ENCODE measurements at places on chromosomes 16 and 17.
A peak's percentile ranks its signal among the peaks of the same experiment; 100 is the strongest.

- H3K4me3 ChIP-seq = no peak overlapping the region
- no peaks in the 10 kb centered on the region for H3K36me3 ChIP-seq
- no peaks in the 10 kb centered on the region for H3K4me1 ChIP-seq
- H3K27ac ChIP-seq = no peak overlapping the region
These were observed 229.8 kb downstream of the CPPED1 start for GRCh38 chr16:12573730-12574383.

DNA sequence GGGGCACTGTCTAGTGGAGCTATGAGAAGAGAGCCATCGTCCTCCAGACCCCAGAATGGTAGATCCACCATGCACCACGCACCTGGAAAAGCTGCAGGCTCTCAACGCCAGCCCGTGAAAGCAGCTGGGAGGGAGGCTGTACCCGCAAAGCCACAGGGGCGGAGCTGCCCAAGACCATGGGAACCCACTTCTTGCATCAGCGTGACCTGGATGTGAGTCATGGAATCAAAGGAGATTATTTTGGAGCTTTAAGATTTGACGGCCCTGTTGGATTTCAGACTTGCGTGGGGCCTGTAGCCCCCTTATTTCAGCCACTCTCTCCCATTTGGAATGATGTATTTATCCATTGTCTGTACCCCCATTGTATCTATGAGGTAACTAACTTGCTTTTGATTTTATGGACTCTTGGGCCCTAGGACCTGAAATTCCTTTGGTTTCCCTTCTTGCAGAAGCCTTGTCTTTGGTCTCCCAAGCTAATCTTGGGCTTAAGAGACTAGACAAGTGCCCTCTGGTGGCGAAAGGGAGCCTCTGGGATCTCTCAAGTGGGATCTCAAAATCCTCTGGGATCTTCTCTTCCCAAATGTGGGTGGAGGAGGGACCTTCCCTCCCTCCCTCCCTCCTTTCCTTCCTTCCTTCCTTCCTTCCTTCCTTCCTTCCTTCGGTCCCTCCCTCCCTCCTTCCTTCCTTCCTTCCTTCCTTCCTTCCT lies 58.2 kb upstream of the HAPSTR1 start:
- no peak overlapping the region for H3K27ac ChIP-seq
- no peaks in the 10 kb centered on the region for H3K4me1 ChIP-seq
- H3K27me3 ChIP-seq = no peaks in the 10 kb centered on the region
- DNase-seq = no peak
- H3K4me3 ChIP-seq = no peak overlapping the region

GRCh38 chr17:17545031-17545820 lies 46.3 kb downstream of the PEMT start:
- no peaks in the 10 kb centered on the region for H3K36me3 ChIP-seq
- H3K27ac ChIP-seq = no peak overlapping the region
- peak overlapping the region; percentile 5 for H3K4me3 ChIP-seq
- H3K4me1 ChIP-seq = peaks cover 10% of the 10 kb centered on the region
- DNase-seq = no peak
- H3K27me3 ChIP-seq = no peaks in the 10 kb centered on the region

DNA sequence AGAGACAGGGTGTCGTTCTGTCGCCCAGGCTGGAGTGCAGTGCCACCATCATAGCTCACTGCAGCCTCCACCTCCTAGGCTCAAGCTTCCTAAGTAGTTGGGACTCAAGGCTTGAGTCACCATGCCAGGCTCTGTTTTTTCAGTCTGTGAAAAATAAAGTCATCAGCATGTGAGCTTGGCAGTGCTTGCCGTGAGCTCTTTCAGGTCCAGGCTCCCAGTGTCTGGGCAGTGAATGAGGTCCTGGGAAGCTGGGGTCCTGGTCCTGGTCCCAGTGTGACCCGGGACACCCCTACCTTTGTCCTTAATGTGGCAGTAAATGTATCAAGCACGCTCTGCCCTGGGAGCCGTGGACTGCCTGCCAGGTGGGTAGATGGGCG lies 22.9 kb upstream of the RPL13 start:
- H3K27me3 ChIP-seq = no peaks in the 10 kb centered on the region
- H3K4me1 ChIP-seq = no peaks in the 10 kb centered on the region
- no peak overlapping the region for H3K4me3 ChIP-seq
- peaks cover 54% of the 10 kb centered on the region for H3K36me3 ChIP-seq
- DNase-seq = no peak

DNA sequence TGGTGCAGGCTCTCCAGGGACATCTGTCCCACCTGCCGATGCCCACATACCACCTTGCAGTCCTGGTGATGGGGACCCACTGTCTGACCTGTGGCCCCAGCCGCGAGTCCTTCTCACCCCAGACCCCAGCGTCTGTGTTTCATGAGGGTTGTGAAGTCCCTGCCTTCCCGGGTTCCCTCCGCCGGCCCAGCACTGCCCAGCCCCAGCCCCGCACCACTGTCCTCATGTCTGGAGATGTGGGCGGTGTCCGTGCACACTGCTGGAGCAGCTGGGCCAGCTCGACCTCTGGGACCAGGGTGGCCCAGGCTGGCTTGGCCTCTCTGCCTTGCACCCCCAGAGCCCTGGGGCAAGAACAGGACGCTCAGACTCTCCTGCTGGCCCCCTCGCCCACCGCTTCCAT lies 199.5 kb upstream of the CIBAR2 start:
- H3K27ac ChIP-seq = no peak overlapping the region
- H3K4me3 ChIP-seq = no peak overlapping the region
- no peak for DNase-seq
- no peaks in the 10 kb centered on the region for H3K27me3 ChIP-seq

DNA sequence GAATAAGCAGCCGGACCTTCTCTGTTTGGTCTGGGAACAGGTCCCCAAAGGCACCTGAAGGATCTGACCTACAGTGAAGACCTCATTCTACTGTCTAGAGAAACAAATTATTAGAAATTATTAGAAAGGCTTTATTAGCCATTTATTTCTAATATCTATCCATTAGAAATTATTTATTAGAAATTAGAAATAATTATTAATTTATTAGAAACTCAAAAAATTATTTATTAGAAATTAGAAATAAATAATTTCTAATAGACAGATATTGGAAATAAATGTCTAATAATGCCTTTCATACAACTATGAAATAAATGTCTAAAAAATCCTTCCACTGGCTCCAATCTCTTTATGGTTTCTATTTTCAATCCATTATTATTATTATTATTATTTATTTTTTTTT lies 285.7 kb upstream of the ERCC4 start:
- no peak overlapping the region for H3K27ac ChIP-seq
- no peak for DNase-seq
- no peaks in the 10 kb centered on the region for H3K4me1 ChIP-seq
- no peaks in the 10 kb centered on the region for H3K36me3 ChIP-seq
- no peaks in the 10 kb centered on the region for H3K27me3 ChIP-seq

DNA sequence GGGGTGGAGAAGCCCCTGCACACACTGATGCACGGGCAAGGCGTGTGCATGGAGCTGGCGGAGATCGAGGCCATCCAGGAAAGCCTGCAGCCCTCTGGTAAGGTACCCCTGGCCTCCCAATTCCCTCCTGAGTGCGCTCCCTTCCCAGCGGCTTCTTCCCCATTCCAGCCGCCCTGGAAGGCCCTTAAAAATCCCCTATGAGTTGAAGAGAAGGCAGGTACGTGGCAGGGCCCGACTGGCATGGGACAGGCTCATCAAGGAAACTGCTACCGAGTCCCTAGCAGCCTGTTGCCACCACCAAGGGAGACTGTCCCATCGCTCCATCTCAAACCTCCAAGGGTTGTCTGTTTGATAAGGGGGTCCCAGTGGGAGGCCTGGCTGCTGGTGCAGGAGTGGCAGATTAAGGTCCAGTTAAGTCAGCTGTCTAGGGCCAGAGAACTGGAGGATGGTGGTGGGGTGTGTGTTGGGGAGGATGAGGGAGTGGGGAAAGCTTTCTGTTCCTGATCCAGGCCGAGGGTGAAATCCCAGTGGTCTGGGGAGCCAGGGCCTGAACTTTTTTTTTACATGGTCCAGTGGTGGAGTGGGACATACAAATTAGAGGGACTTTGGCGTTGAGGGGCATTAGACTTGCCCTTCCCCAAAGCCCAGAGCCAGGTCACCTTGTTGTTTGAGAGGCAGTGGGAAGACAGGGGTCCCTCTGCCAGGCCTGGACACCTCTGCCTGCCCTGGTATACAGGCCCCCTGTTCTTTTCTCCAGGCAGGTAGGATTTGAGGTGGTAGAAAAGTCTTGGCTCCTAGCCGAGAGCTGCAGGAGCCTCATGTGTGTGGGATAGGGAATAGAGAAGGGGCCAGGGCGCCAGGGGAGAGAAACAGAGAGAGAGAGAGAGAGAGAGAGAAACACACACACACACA lies 994 bp downstream of the IGFBP4 start:
- no peaks in the 10 kb centered on the region for H3K36me3 ChIP-seq
- DNase-seq = no peak
- peak overlapping the region; percentile 83 for H3K4me3 ChIP-seq

DNA sequence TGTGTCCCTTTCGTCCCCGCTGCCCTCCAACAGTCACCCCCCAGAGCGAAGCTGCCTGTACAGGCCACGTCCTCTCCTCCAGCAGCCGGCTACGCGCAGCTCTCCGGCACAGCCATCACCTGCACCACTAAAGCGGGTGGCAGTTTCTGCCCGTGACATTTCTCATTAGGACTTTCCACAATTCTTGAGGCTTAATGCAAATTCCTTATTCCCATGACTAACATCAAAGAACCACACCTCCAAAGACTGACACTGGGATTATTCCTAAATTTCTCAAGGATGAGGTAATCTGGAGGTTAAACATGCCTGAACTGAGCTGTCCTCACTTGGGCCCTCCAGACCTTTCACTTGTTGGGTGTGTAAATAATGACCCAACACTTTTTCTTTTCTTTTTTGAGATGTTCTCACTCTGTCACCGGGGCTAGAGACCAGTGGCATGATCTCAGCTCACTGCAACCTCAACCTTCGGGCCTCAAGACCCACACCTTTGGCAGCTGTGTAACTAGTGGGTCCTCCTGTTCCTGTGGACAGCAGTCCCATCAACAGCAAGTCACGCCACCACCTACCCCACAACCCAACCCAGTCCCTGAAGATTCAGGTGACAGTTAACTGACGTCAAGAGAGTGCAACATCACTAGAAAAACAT lies 11.7 kb downstream of the ANKRD11 start:
- no peaks in the 10 kb centered on the region for H3K27me3 ChIP-seq
- no peaks in the 10 kb centered on the region for H3K36me3 ChIP-seq
- H3K4me1 ChIP-seq = peaks cover 68% of the 10 kb centered on the region
- H3K27ac ChIP-seq = no peak overlapping the region
- no peak for DNase-seq
- H3K4me3 ChIP-seq = no peak overlapping the region

- no peak overlapping the region for H3K4me3 ChIP-seq
- peaks cover 30% of the 10 kb centered on the region for H3K4me1 ChIP-seq
- H3K36me3 ChIP-seq = no peaks in the 10 kb centered on the region
- no peak overlapping the region for H3K27ac ChIP-seq
These were observed 29.9 kb downstream of the KCNJ16 start for GRCh38 chr17:70104791-70105523.

DNA sequence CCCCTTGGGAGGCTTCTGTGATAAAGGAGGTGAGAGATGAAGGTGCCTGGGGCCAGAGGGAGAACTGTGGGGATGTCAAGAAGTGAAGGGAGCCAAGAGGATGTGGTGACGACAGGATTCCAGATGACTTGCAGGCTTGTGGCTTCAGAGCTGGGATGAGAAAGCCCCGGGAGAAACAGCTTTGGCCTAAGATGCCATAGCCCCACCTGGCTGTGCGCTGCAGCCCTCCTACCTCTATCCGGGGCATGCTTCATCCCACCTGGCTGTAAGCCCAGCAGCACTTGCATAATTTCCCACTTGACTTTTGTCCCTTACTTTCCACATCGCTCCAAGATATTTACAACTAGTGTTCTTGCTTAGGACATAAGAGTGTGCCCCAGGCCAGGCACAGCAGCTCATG lies 29.3 kb downstream of the GINS3 start:
- no peaks in the 10 kb centered on the region for H3K27me3 ChIP-seq
- no peaks in the 10 kb centered on the region for H3K36me3 ChIP-seq
- H3K4me1 ChIP-seq = no peaks in the 10 kb centered on the region
- DNase-seq = no peak

DNA sequence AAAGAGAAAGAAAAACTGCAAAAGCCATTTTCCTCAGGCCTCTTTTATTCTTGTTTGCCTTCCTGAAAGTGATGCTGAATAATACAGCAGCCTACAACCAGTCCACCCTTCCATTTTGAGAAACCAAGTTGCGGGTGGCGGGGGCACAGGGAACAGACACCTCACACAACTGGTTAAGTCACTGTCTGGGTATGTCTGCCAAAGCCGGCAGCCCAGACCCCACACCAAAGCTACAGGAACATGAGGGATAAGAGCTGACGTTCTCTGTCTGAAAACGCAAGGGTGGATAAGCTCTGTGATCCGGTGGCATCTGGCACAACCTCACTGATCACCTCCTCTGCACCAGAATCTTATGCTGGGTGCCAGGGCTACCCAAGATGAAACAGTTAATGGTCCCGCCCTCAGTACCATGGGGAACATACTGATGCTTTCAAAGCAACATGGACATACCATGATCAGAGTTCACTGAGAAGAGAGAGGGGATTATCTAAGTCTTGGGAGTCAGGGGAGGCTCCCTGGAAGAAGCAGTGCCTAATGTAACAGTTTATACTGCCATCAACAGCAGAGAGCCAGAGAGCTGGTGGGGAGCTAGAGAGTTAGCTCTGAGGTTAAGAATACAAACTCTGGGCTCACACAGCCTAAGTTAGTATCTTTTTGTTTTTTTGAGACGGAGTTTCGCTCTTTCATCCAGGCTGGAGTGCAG lies 53.5 kb downstream of the ERCC4 start:
- H3K36me3 ChIP-seq = no peaks in the 10 kb centered on the region
- no peak for DNase-seq
- H3K4me3 ChIP-seq = no peak overlapping the region
- H3K27me3 ChIP-seq = no peaks in the 10 kb centered on the region

GRCh38 chr17:51651513-51652298 lies 391.4 kb downstream of the UTP18 start:
- no peak overlapping the region for H3K4me3 ChIP-seq
- DNase-seq = no peak
- H3K27ac ChIP-seq = no peak overlapping the region
- no peaks in the 10 kb centered on the region for H3K36me3 ChIP-seq
- no peaks in the 10 kb centered on the region for H3K27me3 ChIP-seq

GRCh38 chr17:55354941-55355340 lies 66.7 kb downstream of the MMD start:
- H3K4me1 ChIP-seq = no peaks in the 10 kb centered on the region
- DNase-seq = no peak
- no peak overlapping the region for H3K27ac ChIP-seq
- H3K27me3 ChIP-seq = no peaks in the 10 kb centered on the region

DNA sequence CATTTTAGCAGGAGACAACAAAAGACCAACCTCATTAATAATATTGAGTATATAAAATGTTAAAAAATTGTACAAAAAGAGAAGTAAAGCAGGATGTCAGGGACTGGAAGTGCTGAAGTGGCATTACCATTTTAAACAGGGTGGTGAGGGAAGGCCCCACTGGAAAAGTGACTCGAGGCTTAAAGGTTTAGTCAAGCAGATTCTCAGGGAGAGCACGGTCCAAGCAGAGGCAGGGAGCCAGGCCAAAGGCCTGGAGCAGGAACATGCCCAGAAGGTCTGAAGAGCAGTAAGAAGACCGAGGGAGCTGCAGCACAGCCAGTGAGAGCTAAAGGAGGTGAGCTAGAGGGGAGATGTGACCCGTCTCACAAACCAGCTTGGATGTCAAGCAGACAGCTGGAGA lies 7.6 kb downstream of the XPO6 start:
- peaks cover 7% of the 10 kb centered on the region for H3K36me3 ChIP-seq
- H3K27me3 ChIP-seq = no peaks in the 10 kb centered on the region

GRCh38 chr17:7241090-7241733 lies 1.0 kb downstream of the GABARAP start:
- peak overlapping the region; percentile 97 for H3K27ac ChIP-seq
- peaks cover 22% of the 10 kb centered on the region for H3K36me3 ChIP-seq
- no peak for DNase-seq
- H3K4me3 ChIP-seq = peak overlapping the region; percentile 92

- H3K36me3 ChIP-seq = peaks cover 61% of the 10 kb centered on the region
- H3K27me3 ChIP-seq = no peaks in the 10 kb centered on the region
- DNase-seq = no peak
These were observed 21.4 kb downstream of the UNC13D start for GRCh38 chr17:75822800-75823166.

Measured in thoracic aorta (tissue), 2 donors.